GM06990 (cell line): ENCODE measurements at places on chromosomes 2 and 18.

DNA sequence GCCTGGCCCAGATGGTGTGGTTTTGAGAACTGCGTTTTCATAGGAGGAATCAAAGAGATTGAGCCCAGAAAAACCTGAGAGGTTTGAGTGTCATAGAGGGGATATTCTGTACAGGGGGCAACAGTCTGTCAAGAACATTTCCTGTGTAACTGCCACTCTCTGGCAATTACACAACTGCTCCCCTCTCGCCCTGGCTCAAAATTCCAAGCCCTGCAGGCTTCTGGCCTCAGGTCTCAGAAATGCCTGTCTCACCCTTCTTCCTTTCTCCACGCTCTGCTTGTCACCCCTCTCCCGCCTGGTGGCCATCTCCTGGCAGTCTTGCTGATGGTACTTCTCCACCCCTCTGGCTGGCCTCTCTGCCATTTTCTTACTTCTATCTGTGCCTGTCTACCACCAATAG lies 4.0 kb downstream of the VAMP5 start:
- DNase-seq, result no peak

- peak; percentile 66 for DNase-seq
Observed at GRCh38 chr18:61893971-61894750, 1.4 kb upstream of the RNF152 start.

- DNase-seq, result no peak
Observed at GRCh38 chr2:69464575-69464974, 27.3 kb upstream of the NFU1 start.

DNA sequence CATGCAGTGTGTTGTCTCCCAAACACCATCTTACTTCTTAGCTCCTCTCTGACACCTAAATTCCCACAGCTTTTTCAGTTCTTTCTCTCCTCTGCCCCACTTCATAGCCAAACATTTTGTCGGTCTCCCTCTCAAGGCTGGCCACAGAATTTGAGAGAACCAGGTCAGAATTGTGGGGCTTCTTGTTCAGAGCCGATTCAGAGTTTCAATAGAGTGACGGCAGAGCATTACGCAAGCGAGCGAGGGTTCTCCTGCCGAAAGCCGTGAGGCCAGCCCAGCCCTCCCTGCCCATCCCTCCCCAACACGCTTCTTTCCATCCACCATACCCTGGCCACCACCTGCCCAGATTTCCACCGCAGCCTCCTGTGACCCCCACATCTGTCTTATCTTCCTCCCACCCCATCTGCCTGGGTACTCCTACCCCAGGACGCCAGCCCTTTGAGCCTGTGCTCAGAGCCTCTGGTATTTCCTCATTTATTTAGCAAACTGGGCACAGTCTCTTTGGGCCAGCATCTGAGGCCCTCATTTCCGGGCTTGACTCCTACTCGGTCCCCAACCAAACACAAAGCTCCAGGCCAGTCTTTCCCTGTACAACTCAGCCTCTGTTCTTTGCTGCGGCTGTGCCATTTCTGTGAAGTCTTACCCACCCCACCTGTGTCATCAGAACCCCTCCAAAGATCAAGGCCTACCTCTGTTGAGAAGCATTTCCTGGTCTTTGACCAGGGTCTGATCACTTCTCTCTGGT lies 70.0 kb upstream of the MAP4K4 start:
- DNase-seq, result no peak

DNA sequence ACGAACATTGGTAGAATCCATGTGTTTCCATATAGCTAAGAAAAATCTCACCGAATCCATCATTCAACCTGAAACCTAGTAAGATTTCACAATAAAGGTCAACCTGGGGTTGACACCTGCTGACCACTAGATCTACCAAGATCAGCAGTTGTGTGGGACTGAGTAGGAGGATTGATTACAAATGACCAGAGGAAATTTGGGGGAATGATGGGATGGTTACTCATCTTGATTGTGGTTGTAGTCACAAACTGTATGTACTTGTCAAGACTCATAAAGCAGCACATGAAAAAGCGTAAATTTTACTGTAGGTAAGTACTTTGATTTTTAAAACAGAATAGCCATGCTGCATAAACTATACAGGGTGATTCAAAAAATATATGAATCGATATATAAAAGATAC lies 14.7 kb downstream of the DAPL1 start:
- DNase-seq, result no peak

DNA sequence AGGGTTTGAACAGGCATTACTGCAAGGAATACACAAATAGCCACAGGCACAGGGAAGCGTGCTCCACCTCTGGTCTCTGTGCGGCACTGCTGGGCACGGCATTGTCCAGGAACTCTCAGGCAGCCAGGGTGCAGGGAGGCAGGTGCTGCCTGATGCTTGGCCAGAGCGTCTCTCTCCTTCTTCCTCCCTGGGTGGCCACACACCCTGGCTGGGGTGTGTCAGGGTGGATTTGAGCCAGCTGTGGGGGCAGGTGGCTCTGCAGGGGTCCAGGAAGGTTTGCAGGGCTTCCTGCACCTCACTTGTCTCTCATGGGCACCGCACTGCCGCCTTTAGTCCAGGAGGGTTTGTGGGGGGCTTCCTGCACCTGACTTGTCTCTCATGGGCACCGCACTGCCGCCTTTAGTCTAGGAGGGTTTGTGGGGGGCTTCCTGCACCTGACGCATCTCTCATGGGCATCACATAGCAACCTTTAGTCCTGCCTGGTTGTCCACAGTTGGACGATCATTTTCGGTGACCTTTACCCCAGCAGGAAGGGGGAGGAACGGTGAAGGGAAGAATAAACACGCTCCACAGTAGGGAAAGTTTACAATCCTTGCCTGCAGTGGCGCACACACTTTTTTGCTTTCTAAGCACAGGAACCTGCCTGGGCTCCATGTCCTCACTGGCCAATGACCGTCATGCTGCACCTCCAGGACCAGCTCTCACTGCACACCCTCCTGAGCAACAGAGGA lies 332.9 kb downstream of the EIPR1 start:
- no peak for DNase-seq

DNA sequence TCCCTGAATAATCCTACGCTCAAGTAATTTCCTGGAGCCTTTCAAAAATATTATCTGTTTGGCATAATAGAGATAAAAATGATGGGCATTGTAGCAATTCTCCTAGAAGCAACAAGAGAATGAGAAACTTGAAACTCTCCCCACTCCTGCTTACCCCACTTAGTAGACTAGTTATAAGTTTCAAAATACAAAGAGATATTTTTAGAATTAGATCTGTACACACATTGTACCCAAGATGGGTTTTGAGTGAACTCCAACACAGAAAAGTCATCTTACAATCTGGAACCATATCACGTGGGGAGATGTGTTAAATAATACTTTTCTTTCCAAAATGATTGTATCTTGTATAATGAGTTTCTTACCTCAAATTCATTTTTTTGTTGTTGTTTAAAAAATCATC lies 484.9 kb downstream of the LPIN1 start:
- no peak for DNase-seq

DNA sequence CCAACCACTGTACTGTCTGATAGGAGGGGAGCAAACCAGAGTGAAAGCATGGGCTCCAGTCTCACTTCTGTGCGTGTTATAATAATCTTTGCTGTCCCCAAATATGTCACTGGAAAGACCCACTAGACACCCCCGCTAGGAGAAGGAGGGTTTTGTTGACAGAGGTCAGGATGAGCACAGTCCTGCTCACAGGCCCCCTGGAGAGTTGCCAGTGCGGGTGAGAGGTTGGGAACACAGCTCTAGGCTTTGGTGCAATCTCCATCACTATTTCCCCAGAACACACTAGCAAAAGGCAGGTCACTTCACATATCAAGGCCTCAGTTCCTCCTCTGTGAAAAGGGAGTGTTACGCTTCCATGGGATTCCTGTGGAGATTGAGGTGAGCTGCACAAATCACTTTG lies 9.7 kb downstream of the XDH start:
- no peak for DNase-seq

DNA sequence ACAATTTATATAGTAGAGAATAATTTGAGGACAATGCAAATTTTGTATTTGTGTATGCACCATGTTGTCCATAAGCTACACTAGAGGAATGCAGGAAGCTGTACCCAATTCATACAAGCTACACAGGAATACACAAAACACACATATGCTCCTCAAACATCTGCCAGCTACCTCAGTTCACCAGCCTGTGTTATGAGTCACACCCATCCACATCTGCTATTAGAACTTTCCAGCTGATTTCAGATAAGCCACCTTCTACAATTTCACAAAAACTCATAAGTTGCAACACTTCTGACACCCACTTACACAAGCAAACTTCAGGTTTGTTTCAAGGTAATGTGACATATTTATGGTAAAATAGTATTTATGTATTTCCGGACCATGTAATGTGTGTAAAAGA lies 438.9 kb downstream of the SATB2 start:
- no peak for DNase-seq

- no peak for DNase-seq
Observed at GRCh38 chr2:175838979-175839378, 163.1 kb downstream of the LNPK start.

GRCh38 chr2:229363185-229363814 lies 92.2 kb upstream of the PID1 start:
- no peak for DNase-seq

GRCh38 chr2:162018530-162018929 lies 55.5 kb downstream of the DPP4 start:
- DNase-seq, result no peak

GRCh38 chr2:231663458-231664212 lies 44.7 kb upstream of the PTMA start:
- no peak for DNase-seq

GRCh38 chr2:179817181-179817841 lies 44.1 kb downstream of the ZNF385B start:
- DNase-seq, result no peak

DNA sequence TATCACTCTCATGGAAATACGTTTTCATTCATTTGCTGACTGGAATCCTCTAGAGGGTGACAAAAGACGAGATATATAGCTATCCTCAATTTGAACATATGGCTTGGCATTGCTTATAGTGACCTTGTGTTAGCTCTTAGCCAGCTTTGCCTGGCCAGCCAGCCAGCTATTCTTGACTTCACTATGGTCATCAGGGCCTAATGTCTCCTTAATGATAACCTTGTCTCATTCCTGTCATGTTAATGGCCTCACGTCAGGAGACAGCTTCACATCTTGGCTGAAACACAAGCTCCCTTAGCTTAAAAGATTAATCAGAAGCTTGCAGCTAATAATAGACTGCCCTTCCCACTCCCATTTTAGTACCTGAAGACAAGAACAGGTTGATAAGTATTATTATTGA lies 1517.5 kb upstream of the PIK3C3 start:
- DNase-seq, result no peak

DNA sequence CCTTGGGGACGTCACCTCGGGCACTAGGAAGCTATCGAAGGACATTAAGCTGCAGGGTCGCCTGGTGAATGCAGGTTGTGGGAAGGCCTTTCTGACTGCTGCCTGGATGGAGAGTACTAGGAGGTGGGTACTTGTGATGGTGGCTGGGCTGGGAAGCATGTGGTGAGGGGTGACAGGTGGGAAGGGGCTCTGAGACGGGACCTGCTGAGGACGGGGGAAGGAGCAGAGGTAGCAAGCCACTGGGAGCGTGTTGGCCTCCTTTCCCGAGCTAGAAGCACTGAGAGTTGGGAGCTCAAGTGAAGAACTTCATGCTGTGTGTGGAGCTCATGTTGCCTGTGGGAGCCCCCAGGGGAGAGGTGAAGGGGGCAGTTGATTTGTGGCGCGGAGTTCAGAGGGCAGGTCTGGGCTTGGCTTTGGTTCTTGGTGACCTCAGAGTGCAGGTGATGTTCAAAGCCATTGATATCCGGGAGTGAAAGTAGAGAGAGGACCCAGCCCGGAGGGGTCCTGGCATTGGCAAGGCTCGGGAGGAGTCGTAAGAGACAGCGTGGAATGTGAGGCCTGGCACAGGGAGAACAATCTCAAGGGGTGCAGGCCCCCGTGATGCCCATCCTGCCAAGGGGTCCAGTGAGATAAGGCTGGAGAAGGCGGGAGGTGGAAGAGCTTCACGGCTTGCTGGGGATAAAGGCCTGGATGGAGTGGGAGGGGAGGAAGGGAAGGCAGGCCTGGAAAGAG lies 13.2 kb downstream of the MROH2A start:
- DNase-seq, result no peak

DNA sequence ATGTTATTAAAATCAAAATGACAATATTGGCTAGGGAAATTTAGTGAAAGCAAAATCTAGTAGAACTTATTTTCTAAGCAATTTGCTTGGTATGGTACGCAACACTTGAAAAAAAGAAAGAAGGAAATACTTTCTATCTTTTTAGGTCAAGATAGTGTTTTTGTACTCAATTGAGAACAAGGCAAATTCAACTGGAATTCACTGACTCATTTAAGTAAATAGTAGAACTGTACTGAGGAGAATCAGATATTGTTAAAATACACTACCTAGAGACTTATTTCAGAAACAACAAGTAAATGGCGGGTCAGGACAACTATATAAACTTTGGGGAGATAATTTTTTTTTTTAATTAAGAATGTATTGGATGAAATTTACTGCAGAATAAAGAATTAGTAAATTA lies 18.9 kb downstream of the ZRANB3 start:
- no peak for DNase-seq

- no peak for DNase-seq
Observed at GRCh38 chr18:39486268-39486667, 1920.7 kb upstream of the CELF4 start.

DNA sequence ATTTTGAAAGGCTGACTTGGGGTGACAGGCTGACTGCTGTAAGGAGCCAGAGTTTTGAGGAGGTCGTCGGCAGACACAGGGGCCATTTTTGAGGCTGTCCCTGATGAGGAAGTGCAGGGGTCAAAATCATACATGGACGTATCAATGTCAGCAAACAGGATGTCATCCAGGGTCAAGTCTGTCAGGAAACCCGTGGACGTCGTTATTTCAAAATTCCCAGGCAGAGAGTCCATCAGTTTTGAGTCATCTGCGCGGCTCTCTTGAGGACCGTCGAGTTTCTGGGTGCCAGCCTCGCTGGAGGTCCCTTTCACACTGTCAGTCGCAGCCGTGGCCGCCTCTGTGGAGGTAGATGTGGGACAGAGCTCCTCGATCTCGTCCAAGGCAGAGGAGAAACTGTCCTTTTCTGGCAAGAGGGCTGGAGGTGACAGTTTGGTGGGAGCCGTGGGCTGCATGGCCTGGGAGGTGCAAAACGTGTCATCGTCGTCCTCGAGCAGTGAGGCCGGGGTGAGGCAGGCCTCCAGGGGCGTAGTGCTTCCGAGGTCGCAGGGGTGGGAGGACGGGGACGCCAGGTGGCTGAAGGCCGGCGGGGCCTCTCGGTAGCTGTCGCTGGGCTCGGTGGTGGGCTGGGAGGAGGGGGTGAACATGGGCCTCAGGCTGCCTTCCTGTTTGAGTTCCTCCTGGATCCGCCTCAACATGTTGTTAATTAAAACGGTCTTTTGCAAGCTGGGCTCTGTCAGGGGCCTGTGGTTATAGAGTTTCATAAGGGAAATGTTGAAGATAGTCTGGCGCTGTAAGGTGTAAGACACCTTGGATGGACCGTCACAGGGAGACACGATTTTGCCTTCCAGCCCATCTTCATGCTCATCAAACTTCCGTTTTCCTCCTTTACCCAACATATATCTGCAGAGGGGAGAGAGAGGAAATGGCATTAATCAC lies 17.5 kb downstream of the SERTAD2 start:
- peak; percentile 85 for DNase-seq
